ENCODE measurements at places on chromosomes 16 and 17.

GRCh38 chr17:33972763-33973162 is 282.3 kb upstream of the CCL2 start:
- no peak for DNase-seq

DNA sequence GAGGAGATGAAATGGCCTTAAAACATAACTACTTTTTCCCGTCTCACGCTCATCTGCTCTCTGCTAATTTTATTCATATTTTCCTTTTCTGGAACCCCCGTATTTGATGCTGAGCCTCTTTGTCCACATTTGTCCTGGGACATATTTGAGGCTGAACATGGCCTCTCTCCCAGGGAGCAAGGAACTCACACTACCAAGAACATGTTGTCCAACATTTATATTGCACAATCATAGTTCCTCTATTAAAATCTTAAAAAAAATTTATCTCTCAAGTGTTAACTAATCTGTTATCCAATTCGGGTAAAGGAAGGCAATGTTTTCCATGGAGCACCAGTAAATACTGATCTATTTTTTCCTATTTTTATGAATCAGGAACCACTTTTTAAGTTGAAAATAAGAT is 60.2 kb downstream of the CMC2 start:
- DNase-seq, result no peak

GRCh38 chr16:90057738-90058173 is 19.4 kb downstream of the PRDM7 start:
- DNase-seq, result peak; percentile 22

- no peak for DNase-seq
Measured at GRCh38 chr17:4295686-4296085, 31.9 kb upstream of the ANKFY1 start.

Measured in CD4-positive, alpha-beta T cell treated with Interleukin-15 for 4 hours (primary cell).